ENCODE measurements at places on chromosomes 16 and 17.
A peak's percentile ranks its signal among the peaks of the same experiment; 100 is the strongest.

GRCh38 chr17:17613708-17614114, 22.2 kb upstream of the PEMT start:
- peak; percentile 22 for DNase-seq

DNA sequence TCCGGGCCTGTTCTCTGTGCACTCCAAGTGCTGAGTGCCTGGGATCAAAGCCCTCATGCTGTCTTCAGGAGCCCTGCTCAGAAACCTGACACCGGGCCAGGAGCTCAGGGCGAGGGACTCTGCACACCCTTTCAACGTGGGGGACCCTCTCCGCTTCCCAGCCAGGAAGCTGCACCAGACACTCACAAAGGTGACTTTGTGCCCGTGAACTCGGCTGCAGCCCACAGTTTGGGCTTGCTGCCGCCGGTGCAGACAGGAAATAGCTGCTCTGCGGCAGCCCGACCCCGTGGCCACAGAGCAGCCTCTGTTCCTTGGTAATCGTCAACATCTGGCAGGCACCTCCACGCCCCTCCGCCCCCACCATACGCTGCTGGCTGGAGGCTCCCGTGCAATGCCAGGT, 93.4 kb upstream of the METRNL start:
- peak; percentile 75 for DNase-seq

DNA sequence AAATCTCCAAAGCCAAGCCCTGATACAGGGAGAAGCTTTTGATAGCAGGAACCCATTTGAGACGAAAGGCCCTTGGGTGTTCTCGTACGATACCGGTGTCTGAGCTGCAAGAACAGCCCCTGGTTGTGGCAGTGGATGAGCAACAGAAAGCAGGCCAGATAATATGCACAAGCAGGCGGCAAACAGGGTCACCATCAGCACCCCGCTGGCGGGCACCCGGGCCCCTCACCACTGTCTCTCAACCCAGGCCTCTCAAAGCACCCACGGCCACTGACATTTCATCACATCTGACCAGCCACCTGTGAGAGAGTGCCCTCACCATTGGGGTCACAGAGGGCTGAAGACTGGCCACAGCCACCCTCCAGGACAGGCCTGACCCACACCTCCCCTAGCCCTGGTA, 230.4 kb downstream of the C16orf78 start:
- no peak for DNase-seq

- no peak for DNase-seq
Measured at GRCh38 chr17:64244165-64244564, 18.9 kb downstream of the TEX2 start.

DNA sequence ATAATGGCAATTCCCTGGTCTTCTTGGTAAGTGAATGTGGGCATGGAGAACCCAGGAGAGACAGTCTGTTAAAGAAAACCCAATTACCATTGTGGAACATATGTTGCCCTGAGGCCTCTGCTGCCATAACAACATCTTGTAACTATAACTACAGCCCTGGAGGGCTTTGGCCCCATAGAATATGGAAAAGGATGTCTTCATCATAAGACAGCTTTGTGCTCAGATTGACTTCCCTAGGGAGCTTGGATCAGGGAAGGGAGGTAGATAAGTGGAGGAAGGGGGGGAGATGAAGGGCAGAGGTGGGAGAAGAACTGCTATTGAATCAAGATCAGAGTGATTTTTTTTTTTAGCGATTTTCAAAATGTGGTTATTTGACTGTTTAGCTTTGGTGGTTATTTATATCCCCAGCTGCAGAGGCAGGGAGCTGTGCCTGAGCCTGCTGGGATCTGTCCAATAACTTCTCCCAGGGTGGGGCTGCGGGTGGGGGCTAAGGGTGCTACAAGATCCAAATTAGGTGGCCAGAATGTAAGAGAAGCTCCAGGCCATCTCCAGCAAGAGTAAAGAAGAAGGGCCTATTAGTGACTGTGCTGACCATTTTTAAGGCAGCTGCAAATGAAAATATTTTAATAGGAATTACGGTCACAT, 5.3 kb upstream of the KAT7 start:
- DNase-seq, result no peak

GRCh38 chr17:60422162-60422665, at the start of gene CHCT1:
CHCT1 (plus strand) TSS chr17:60422489; CDS start chr17:60422593, 104 bp downstream.
- no peak for DNase-seq
